ENCODE measurements at places on chromosomes 16 and 17.

- DNase-seq = no peak
These were observed 33.1 kb upstream of the PVALEF start for GRCh38 chr17:81132197-81132540.

- no peak for DNase-seq
These were observed 8.5 kb upstream of the BAIAP2 start for GRCh38 chr17:81026266-81027036.

DNA sequence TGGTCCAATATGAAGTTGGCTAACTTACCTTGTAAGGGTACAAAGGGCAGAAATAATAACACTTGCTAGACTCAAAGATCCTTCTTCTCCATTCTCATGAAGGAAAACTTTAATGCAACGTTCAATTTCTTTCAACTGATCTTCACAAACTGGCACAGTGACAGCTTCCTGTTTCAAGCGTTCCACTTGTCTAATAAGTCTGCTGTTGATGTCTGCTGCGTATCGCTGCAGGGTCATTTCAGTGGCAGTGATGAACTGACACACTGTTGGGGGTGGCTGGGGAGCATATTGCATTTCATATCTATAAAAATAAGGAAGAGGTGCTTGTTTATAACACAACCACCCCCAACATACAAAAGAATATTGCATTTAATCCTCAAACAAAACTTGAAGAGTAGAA, 33.5 kb upstream of the ARL6IP1 start:
- DNase-seq = no peak

DNA sequence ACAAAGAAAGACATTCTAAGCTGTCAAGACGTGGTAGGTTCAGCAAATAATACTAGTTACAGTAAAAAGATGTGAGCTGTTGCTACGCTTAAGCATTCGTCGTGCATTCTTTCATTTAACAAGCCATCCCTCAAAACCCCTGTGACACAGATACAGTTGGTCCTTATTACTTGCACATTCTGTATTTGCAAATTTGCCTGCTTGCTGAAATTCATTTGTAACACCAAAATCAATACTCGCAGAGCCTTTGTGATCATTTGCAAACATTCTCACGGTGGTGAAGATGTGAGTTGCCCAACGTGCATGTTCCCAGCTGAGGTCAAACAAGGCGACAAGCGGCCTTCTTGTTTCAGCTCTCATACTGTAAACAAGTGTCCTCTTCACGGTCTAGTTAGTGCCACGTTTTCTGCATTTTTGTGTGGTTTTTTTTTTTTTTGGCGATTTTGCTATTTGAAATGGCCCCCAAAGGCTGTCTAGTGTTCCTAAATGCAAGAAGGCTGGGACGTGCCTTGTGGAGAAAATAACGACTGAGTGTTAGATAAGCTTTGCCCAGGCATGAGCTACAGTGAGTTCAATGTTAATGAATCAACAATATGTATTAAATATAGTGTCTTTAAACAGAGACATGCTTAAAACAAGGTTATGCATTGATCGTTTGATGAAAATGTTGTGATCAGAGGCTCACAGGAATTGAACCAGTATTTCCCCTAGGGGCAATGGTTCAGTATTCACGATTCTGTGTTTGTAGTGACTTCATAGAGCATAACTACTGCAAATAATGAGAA, 84.1 kb downstream of the RAB11FIP4 start:
- DNase-seq = no peak

DNA sequence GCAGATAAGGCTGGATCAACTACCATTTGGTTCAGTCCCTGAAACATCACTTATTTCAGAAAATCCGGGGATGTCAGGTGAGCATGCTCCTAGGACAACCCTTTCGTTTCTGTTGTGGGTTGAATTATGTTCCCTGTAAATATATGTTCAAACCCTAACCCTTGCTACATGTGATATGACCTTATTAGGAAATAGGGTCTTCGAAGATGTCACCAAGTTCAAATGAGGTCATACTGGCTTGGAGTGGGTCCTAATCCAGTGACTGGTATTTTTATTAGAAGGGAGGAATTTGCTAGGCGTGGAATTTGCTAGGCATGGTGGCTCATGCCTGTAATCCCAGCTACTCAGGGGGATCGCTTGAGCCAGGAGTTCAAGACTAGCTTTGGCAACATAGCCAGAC, 21.3 kb downstream of the SNX20 start:
- no peak for DNase-seq

- DNase-seq = no peak
These were observed 43.1 kb downstream of the TBCD start for GRCh38 chr17:82794781-82795482.
